ENCODE measurements at places on chromosomes 2 and 18. TPM values are rescaled to one million over a fixed set of nuclear protein-coding genes. Genes with fewer than 3 reads are reported as not detected.

Gene PLA2R1
- 12.2 TPM for total RNA-seq

DNA sequence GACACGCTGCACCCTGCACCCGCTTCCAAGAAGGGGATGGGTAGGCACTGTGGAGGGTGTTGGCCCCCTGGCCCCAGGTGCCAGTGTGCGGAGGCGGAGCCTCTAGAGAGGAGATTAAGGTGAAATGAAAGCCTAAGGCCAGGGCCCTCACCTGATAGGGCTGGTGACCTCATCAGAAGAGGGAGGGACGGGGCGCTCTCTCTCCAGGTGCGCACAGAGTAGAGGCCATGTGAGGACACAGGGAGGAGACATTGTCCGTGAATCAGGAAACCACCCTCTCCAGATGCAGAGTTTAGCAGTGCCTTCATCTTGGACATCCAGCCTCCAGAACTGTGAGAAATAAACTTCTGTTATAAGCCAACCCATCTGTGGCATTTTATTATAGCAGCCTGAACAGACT lies 62.3 kb downstream of the PSMG2 start:
- no peak for DNase-seq

Gene BMP10
- not detected for total RNA-seq

Gene MC4R
- total RNA-seq, result not detected

GRCh38 chr18:71209944-71210343 lies 921.1 kb downstream of the SOCS6 start:
- DNase-seq, result no peak

Gene IGFBP5
- 254 TPM for total RNA-seq

- no peak for DNase-seq
Observed at GRCh38 chr2:54207666-54208195, 48.3 kb downstream of the TSPYL6 start.

Gene MALL
- 14.1 TPM for total RNA-seq

Gene CHRNG
- total RNA-seq, result not detected

GRCh38 chr2:19351499-19351898 lies 6.9 kb downstream of the OSR1 start:
- DNase-seq, result no peak

Gene ABCG8
- not detected for total RNA-seq

DNA sequence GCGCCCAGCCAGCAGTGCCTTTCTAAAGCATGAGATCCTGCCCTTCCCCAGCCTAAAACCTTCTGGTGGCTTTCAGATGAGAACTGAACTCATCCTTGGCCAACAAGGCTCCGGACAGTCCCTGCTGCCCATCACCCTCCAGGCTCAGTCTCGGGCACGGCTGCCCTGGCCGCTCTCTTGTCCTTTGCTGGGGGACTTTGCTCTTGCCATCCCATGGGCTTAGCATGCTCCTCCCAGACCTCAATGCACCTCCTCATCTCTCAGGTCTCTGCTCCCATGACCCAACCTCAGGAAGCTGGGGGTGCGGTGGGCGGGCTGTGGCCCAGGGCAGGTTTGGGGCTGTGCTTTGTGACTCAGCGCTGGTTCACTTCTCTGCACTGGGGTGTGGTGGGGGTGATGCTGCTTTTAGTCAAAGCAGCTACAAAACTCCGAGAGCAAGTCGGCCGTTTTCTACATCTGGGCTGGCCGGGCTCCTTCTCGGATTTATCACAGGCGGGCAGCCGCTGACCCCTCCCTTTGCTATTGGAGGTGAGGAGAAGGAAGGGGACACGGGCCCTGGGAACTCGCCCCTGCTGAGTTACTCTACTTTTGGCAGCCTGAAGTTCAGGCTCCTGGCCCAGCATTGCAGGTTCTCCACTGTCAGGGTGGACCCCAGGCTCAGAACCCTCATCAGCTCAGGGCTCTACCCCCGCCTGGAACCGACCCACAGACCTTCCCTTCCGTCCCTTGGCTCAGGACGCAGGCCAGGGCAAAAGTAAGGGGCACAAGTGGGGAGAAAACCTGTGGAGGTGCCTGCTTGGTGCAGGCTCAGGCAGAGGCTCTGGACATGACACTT lies 90.6 kb upstream of the TAF1B start:
- no peak for DNase-seq

GRCh38 chr2:127348426-127349000 lies 39.3 kb downstream of the MAP3K2 start:
- no peak for DNase-seq

- no peak for DNase-seq
Observed at GRCh38 chr2:138814123-138814898, 34.1 kb upstream of the NXPH2 start.

- DNase-seq, result no peak
Observed at GRCh38 chr2:211564441-211564840, 974.2 kb downstream of the ERBB4 start.

Gene INHA
- not detected for total RNA-seq

- no peak for DNase-seq
Observed at GRCh38 chr18:76420898-76421684, 74.0 kb downstream of the ZNF516 start.

- no peak for DNase-seq
Observed at GRCh38 chr2:81495556-81495955, 1191.0 kb upstream of the LRRTM1 start.

GRCh38 chr18:43159086-43159770 lies 43.7 kb upstream of the RIT2 start:
- no peak for DNase-seq
